ENCODE measurements at places on chromosomes 2 and 18. TPM values are rescaled to one million over a fixed set of nuclear protein-coding genes. Genes with fewer than 3 reads are reported as not detected.

The AKAIN1 gene
- not detected for total RNA-seq

The MEIS1 gene
- total RNA-seq, result not detected

The VIL1 gene
- not detected for total RNA-seq

The CIB4 gene
- not detected for total RNA-seq

The MC4R gene
- not detected for total RNA-seq

The SLC4A3 gene
- not detected for total RNA-seq

The GLI2 gene
- total RNA-seq, result not detected

The CBLN2 gene
- not detected for total RNA-seq

GRCh38 chr2:102024410-102024809, 32.6 kb downstream of the IL1R2 start:
- peaks cover 99% of the 10 kb centered on the region for H3K36me3 ChIP-seq
- H3K27me3 ChIP-seq, result no peaks in the 10 kb centered on the region
- H3K4me3 ChIP-seq, result peak overlapping the region; percentile 57
- peak overlapping the region; percentile 29 for H3K27ac ChIP-seq
- no peak for ATAC-seq
- peaks cover 48% of the 10 kb centered on the region for H3K4me1 ChIP-seq

- H3K4me3 ChIP-seq, result no peak overlapping the region
- no peak for ATAC-seq
- no peak overlapping the region for H3K27ac ChIP-seq
- peaks cover 13% of the 10 kb centered on the region for H3K27me3 ChIP-seq
Measured at GRCh38 chr2:144990661-144991060, 470.7 kb upstream of the ZEB2 start.

DNA sequence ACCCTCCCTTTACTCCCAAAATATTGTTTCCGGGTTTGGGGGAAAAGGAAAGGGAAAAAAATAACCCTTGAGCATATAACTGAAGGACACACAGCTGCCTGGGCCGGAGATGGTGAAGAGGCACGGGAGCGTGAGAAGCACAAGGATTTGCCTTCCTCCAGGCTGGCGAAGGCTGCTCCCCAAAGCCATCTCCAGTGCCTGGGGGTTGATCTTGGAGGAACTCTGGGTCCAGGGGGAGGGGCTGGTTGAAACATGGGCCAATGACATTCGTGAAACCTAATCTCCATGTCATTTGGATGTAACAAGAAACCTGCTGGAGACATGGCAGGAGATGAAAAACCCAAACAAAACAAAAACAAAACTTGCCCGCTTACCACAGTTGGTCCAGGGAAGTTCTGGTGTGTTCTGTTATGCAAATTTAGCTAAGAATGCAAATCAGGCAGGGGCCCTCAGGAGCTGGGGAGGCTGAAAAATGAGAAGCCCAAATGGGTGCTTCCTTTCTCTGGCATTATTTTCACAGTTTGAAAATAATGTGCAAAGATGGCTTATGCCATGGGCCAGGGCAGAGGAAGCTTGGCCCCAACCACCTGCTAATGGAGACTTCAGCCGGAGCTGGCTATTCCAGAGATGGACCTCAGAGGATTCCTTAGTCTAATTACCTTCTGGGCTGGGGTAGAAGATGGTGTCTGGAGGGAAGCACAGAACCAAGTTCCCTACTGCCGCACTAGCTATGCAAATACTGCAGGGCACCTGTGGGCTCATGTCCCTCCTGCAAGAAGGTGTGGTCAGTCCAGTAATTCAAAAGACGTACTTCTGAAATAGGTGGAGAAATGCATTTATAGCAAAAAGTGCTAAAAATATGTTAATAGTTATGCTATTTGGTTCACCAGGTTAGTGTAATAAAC, 180.9 kb downstream of the BCL2 start:
- peak; percentile 60 for ATAC-seq
- H3K4me3 ChIP-seq, result peak overlapping the region; percentile 68
- H3K36me3 ChIP-seq, result peaks cover 96% of the 10 kb centered on the region
- peaks cover 74% of the 10 kb centered on the region for H3K4me1 ChIP-seq
- no peaks in the 10 kb centered on the region for H3K27me3 ChIP-seq

- no peak overlapping the region for H3K27ac ChIP-seq
- H3K4me3 ChIP-seq, result no peak overlapping the region
- no peaks in the 10 kb centered on the region for H3K36me3 ChIP-seq
- ATAC-seq, result no peak
Measured at GRCh38 chr2:168601741-168602140, 145.7 kb downstream of the CERS6 start.

DNA sequence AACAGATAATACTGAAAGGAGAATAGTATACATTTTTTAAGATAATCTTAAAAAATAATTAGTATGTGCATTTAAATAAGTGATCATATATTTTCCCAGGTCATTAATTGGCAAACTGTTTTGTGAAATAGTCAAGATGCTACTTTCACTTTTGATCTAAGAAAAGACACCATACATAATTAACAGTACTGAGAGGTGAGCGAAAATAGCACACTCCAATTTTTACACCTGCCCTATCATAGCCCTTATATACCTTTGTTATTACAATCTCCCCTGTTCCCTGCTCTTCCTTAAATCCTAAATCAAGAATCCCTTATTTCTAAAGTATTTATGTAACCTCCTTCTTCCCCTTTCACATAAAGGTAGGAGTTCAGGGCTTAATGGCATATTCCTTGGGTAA, 500.1 kb upstream of the LRATD1 start:
- H3K27me3 ChIP-seq, result no peaks in the 10 kb centered on the region
- H3K4me3 ChIP-seq, result no peak overlapping the region
- H3K27ac ChIP-seq, result no peak overlapping the region
- no peaks in the 10 kb centered on the region for H3K4me1 ChIP-seq
- ATAC-seq, result no peak
- no peaks in the 10 kb centered on the region for H3K36me3 ChIP-seq

GRCh38 chr18:13681701-13682100, 44.7 kb downstream of the FAM210A start:
- no peak overlapping the region for H3K4me3 ChIP-seq
- peaks cover 10% of the 10 kb centered on the region for H3K4me1 ChIP-seq
- no peak overlapping the region for H3K27ac ChIP-seq
- ATAC-seq, result no peak

GRCh38 chr2:96703021-96703751, 36.7 kb downstream of the LMAN2L start:
- no peaks in the 10 kb centered on the region for H3K27me3 ChIP-seq
- ATAC-seq, result no peak
- peaks cover 40% of the 10 kb centered on the region for H3K36me3 ChIP-seq

DNA sequence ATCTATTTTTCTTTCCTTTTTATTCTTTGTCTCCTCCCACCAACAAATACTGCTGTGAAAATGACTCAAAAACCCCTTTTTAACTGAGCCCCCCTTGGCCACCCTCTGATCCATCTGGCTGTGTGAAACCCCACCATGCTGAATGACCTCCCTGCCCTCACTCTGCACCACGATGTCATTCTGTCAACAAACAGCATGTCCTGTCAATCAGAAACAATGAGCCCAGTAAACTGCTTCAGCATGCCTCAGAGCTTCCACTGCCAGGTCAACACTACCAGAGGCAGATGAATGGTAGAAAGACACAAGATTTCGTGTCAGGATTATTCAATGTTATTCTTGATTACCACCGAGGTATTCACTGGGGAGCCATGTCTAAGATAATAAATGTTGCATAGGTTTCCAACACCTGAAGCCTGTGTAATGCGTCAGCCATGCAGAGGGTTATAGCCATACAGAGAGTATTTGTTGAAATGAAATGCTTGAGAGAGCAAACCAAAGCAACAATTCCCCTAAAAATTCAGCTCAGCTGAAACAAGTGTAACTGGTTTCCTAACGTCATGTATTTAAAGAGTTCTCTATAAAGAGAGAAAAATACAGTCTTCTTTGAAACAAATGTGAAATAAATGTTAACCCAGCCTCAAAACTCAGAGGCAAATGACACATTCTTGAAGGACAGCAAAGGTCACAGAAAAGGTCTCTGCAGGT, 76.7 kb downstream of the LRP2 start:
- no peak for ATAC-seq
- H3K36me3 ChIP-seq, result no peaks in the 10 kb centered on the region
- H3K4me1 ChIP-seq, result no peaks in the 10 kb centered on the region
- H3K4me3 ChIP-seq, result no peak overlapping the region
- no peak overlapping the region for H3K27ac ChIP-seq

- no peak overlapping the region for H3K27ac ChIP-seq
- ATAC-seq, result no peak
- no peaks in the 10 kb centered on the region for H3K4me1 ChIP-seq
- peaks cover 52% of the 10 kb centered on the region for H3K36me3 ChIP-seq
Measured at GRCh38 chr2:73601780-73602179, 40.4 kb downstream of the NAT8 start.

GRCh38 chr2:112658839-112659667, 13.3 kb downstream of the SLC20A1 start:
- peaks cover 100% of the 10 kb centered on the region for H3K36me3 ChIP-seq
- no peaks in the 10 kb centered on the region for H3K27me3 ChIP-seq
- no peak overlapping the region for H3K4me3 ChIP-seq

- ATAC-seq, result no peak
- H3K27me3 ChIP-seq, result no peaks in the 10 kb centered on the region
- no peaks in the 10 kb centered on the region for H3K4me1 ChIP-seq
- H3K27ac ChIP-seq, result no peak overlapping the region
- no peak overlapping the region for H3K4me3 ChIP-seq
Measured at GRCh38 chr2:50840341-50841124, 191.4 kb downstream of the NRXN1 start.

DNA sequence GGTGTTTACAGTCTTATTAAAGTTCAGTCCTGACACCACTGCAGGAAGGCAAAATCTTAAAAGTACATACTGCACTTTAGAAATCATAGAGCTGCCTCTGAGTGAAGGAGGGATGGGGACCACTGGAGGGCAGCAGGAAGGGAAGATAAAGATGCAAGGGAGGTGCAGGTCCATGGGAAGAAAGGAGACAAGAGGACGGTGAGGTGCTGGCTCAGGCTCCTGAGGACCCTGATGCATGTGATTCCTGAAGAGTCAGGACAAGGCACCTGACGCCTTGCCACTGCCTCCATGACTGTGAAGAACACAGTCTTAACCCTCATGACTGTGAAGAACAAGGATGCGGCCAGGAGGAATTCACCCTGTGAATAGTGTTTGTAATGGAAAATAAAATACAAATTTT, 116.2 kb upstream of the NPAS2 start:
- H3K27ac ChIP-seq, result no peak overlapping the region
- H3K36me3 ChIP-seq, result no peaks in the 10 kb centered on the region
- no peak overlapping the region for H3K4me3 ChIP-seq
- no peaks in the 10 kb centered on the region for H3K27me3 ChIP-seq
- peaks cover 12% of the 10 kb centered on the region for H3K4me1 ChIP-seq
- ATAC-seq, result no peak

- no peak overlapping the region for H3K4me3 ChIP-seq
- no peak for ATAC-seq
- H3K27ac ChIP-seq, result no peak overlapping the region
- no peaks in the 10 kb centered on the region for H3K36me3 ChIP-seq
- H3K4me1 ChIP-seq, result no peaks in the 10 kb centered on the region
- H3K27me3 ChIP-seq, result peaks cover 67% of the 10 kb centered on the region
Measured at GRCh38 chr2:238739668-238740067, 108.2 kb upstream of the TWIST2 start.

- no peak overlapping the region for H3K4me3 ChIP-seq
- no peak overlapping the region for H3K27ac ChIP-seq
- ATAC-seq, result no peak
- H3K4me1 ChIP-seq, result no peaks in the 10 kb centered on the region
Measured at GRCh38 chr2:97011977-97012569, 25.7 kb upstream of the FAM178B start.

DNA sequence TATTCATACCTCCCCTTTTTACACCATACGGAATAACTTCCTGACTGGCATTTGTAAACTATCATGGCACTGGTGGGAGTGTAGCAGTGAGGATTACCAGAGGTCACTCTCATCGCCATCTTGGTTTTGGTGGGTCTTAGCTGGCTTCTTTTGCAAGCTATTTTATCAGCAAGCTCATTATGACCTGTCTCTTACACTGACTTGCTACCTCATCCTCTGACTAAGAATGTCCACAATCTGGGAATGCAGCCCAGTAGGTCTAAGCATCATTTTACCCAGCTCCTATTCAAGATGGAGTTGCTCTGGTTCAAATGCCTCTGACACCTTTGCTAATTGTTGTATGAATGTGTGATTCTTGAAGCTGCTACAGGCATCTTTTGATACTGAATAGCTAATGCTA, 950.8 kb upstream of the SLC39A10 start:
- peaks cover 4% of the 10 kb centered on the region for H3K27me3 ChIP-seq
- no peak overlapping the region for H3K27ac ChIP-seq
- ATAC-seq, result no peak
- H3K36me3 ChIP-seq, result no peaks in the 10 kb centered on the region

- peaks cover 44% of the 10 kb centered on the region for H3K36me3 ChIP-seq
- H3K4me3 ChIP-seq, result peak overlapping the region; percentile 93
- H3K4me1 ChIP-seq, result peaks cover 26% of the 10 kb centered on the region
- H3K27me3 ChIP-seq, result no peaks in the 10 kb centered on the region
Measured at GRCh38 chr2:19902216-19902740, 495 bp upstream of the TTC32 start.

DNA sequence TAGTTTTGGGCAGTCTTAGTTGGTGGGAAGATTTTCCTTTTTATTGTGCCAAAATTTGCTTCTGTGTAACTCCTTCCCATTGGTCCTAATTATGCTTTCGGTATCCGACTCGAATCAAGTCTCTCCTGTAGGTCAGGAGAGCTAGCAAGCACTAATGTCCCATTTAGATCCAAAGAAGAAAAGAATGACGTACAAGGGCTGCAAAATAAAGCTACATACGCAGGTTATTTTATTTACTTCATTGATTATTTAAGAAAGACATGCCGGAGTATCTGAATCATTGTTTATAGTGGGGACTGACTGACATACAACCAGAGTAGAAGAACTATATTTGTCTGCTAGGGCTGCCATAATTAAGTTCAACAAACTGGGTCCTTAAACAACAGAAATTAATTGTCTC, 648.5 kb downstream of the CPS1 start:
- H3K4me3 ChIP-seq, result no peak overlapping the region
- no peaks in the 10 kb centered on the region for H3K4me1 ChIP-seq
- no peak for ATAC-seq
- no peak overlapping the region for H3K27ac ChIP-seq
- H3K36me3 ChIP-seq, result no peaks in the 10 kb centered on the region

DNA sequence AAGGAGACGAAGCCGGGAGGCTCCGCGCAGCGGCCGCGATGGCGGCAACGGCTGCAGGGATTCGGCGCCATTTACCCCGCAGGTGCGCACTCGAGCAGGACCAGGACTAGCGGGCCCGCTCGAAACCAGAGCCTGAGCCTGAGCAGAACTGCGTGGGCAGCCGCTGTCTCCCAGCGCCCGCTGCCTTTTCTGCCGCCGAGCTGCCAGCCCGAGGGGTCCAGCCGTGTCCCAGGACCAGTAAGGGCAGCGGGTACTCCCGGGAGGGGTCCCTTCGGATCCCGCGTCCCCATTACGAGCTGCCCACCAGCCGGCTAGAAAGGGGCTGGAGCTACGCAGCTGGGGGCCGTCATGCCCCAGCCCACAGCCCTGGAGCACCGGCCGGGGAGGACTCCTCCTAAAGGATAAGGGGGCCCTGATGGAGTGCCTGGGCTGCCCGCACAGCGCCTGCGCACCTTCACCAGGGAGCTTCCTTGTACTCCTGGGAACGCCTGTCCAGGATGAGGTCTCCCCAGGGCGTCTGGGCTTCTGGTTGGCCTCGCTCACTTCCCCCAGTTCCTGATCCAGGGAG, 9.9 kb downstream of the ALPP start:
- no peak for ATAC-seq
- no peak overlapping the region for H3K27ac ChIP-seq
- H3K27me3 ChIP-seq, result peaks cover 41% of the 10 kb centered on the region
- H3K4me1 ChIP-seq, result no peaks in the 10 kb centered on the region
- H3K4me3 ChIP-seq, result no peak overlapping the region
- H3K36me3 ChIP-seq, result no peaks in the 10 kb centered on the region
